ENCODE measurements at places on chromosomes 7 and 10. TPM values are rescaled to one million over a fixed set of nuclear protein-coding genes. Genes with fewer than 3 reads are reported as not detected.

GRCh38 chr7:21920936-21921335 is 24.8 kb downstream of the CDCA7L start:
- DNase-seq, result no peak

DNA sequence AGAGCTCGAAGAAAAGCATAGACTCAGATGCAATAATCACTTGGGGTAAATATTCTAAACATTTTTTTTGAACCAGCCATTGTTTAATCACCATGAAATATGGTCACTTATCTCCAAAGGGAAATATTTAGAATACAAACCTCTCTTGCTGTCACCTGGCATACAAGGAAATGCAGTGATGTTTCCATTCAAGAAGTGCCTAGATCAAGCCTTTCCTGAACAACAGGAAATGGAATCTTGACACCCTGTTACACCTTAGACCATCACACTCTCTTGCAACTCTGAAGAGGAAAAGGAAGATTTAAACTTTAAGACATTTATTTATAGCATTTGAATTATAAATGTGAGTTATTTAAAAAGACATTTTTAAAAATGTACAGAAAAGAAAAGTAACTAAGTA is 263.0 kb upstream of the BMPER start:
- no peak for DNase-seq

DNA sequence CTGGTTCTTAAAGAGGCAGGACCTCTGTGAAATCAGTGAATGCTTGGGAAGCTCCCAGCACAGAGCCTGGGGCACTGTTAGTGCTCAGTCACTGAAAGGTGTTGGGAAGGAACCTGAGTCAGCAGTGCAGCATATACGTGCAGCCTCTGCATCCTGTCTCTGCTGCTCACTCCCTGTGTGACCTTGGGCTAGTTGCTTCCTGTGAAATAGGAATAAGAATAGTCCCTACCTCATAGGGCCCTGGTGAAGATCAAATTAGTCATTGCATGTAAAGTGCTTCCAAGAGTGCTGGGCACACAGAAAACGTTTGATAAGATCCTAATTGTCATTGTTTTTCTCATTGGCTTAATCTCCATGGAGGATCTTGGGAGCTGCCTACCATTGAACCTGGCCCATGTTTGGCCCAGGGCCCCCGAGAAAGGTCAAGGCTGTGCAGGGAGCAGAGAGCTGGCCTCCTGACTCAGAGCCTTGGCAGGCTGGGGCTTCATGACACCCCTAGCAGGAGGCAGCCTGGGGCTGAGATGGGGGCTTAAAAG is 73.3 kb upstream of the COL13A1 start:
- no peak for DNase-seq

Gene ELAPOR2
- total RNA-seq, result 14.3 TPM

All from T-helper 17 cell (primary cell).